Endothelial cell (in vitro differentiated cells): ENCODE measurements at places on chromosomes 3 and 15. TPM values are rescaled to one million over a fixed set of nuclear protein-coding genes. Genes with fewer than 3 reads are reported as not detected.

LIPC gene
- total RNA-seq = not detected

GRCh38 chr3:115999001-115999585 lies 375.8 kb downstream of the GAP43 start:
- DNase-seq = no peak

DNA sequence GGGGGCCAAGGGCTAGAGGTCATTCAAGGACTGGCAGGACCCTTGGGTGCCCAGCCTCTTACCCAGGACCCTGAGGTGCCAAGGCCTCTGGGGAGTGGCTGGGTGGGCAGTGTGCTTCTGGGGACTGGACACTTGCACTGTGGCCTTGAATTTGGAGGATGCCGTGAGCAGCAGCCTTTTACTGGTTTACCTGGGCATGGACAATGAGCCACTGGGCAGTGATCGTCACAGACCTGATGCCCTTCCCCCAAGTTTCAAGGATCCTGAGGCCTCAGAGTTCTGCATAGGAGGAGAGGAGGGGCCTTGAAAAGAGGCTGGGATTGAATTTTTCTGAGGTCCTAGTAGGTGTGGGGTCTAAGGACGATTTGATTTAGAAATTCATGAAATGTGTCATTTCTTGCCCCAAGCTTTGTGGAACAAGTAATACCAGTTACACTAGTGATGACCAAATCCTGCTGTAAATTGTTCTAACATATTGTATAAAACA lies 146.1 kb upstream of the TPM1 start:
- no peak for DNase-seq

DNA sequence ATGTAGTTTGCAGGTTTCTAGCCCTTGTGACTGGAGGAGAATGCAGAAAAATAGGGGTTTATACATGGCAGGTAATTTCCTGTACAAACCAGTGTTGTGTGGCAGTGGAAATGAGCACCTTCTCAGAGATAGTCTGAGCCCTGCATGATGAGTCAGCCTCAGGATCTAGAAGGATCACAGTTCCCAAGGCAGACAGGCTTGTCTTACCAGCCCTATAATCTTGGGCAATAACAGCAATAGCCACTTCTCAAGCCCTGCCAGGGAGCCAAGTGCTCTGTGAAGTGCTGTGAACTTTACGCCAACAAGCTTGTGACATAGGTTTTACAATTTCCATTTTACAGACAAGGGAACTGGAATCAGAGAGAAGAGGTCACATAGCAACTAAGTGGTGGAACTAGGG lies 89.4 kb downstream of the CD47 start:
- DNase-seq = no peak

GASK1A gene
- total RNA-seq = 0.72 TPM

DAZL gene
- 0.33 TPM for total RNA-seq

DNA sequence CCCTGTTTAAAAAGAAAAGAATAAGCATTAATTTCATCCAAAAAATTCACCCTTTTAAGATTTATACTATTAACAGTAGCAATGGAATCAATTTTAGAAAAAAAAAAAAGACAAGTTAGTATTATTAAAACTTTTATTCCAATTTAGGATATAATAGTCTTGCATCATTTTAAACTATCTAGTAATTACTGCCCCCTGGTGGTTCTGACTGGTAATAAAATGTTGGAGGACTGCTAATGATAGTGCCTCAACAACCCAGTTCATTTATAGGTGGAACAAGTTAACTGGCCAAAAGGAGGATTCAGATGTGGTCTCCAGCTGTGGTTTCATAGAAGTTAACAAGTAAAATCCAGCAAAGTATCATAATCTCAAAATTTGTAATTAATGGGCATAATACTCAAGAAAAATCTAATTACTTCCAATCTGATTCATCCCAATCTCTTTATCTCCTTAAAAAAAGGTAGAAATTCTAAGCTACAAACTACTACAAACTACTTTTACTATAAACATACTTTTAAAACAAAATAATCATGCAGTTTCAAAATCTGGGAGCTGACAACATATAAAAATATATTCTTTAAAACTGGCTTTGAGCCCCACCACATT lies 30.7 kb upstream of the WDR49 start:
- DNase-seq = peak; percentile 73

SPG11 gene
- total RNA-seq = 37.1 TPM

DNA sequence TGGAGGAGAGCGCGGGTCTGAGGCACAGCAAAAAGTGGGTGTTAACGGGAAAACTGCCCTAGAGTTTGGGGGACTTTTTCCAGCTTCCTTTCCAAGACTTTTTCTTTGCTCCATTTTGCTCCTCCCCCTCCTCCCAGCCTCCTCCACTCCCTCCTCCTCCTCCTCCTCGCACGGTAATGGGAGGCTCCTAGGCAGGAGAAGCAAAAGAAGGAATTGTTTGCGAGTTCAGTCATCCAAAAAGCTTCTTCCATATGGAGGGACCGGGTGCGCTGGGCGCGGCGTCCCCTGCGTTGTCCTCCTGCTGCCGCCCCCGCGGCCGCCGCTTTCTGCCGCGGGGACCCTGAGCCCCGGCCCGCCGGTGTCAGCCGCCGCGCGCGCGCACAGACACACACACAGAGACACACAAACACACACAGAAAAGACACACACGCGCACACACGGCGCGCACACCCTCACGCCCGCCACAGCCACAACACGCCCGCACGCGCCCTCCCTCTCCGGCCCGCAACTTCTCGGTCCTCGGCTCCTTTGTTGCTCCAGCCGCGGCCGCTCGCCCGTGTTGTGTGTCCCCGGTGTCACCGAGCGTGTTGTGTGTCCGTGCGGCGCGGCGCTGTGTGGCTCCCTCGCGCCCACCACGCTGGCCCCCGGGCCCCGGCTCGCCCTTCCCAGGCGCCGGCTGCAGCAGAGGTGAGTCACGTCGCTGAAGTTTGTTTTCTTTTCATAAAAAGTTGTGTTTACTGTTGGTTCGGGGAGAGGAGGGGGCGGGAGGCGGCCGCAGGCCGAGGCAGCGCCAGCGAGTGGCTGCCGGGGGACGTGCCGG lies at the start of gene BOC:
Gene BOC (plus strand): TSS at position 228 of the 820 bp plus-strand sequence. CDS start 38,246 bp downstream, outside the sequence.
- DNase-seq = peak; percentile 44

GRCh38 chr3:186566772-186567071 lies 417 bp downstream of the TBCCD1 start:
- DNase-seq = no peak

DNA sequence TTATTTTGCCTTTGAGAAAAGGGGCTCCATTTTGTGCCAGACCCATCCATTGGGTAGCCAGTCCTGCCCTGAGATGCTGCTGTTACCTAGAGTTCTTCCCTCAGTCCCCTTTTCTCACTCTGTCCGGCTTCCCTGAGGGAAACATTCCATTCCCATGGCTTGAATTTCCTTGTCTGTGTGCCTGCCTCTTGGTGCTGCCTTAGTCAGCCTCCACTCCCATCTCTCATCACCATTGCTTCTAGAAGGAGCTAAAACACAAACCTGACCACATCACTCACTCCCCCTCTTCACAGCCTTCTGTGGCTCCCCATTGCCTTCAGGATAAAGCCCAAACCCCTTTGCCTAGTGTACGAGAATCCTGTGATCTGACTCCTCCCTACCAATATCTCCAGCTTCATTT lies 25.2 kb upstream of the C2CD4B start:
- no peak for DNase-seq

GOLGA6B gene
- not detected for total RNA-seq

RTP1 gene
- not detected for total RNA-seq

DNA sequence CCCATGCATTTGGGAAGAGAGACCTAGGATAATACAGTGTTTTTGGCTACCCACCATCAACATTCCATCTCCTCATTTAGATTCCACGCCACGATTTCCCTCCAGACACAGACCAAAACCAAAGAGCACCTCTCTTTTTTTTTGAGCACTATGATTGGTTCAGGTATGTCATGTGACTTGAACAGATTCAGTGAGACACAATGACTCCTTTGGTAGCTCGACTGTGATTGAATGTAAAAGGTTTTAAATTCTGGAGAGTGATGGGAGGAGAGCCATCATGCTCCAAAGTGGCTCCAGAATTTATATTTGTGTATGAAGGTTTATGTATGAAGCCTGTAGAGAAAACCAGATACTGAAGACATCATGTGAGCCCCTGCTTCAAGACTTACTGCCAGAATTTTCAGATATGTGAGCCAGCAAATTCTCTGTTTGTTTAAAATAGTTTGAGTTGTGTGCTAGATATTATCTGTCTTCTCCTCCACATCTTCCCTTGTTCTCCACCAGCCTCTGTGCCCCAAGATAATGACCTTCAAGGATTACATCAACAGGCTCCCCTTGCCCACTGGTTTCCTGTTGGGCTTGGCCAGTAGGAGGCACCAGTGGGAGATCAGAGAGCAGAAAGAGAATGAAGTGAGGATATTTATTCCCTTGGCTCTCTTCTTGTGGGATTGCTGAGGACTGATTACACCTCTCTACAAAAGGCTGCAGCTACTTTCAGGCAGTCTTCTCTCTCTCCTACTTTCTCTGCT lies 12.5 kb downstream of the MYD88 start:
- DNase-seq = no peak

- DNase-seq = no peak
Measured at GRCh38 chr3:47714606-47715005, 67.1 kb downstream of the SMARCC1 start.

GRCh38 chr3:186109897-186110803 lies 1.3 kb upstream of the ETV5 start:
- DNase-seq = peak; percentile 35

- no peak for DNase-seq
Measured at GRCh38 chr3:129409541-129409940, 18.9 kb downstream of the EFCAB12 start.

WDR82 gene
- 72.3 TPM for total RNA-seq

CRTAP gene
- 341 TPM for total RNA-seq

DNA sequence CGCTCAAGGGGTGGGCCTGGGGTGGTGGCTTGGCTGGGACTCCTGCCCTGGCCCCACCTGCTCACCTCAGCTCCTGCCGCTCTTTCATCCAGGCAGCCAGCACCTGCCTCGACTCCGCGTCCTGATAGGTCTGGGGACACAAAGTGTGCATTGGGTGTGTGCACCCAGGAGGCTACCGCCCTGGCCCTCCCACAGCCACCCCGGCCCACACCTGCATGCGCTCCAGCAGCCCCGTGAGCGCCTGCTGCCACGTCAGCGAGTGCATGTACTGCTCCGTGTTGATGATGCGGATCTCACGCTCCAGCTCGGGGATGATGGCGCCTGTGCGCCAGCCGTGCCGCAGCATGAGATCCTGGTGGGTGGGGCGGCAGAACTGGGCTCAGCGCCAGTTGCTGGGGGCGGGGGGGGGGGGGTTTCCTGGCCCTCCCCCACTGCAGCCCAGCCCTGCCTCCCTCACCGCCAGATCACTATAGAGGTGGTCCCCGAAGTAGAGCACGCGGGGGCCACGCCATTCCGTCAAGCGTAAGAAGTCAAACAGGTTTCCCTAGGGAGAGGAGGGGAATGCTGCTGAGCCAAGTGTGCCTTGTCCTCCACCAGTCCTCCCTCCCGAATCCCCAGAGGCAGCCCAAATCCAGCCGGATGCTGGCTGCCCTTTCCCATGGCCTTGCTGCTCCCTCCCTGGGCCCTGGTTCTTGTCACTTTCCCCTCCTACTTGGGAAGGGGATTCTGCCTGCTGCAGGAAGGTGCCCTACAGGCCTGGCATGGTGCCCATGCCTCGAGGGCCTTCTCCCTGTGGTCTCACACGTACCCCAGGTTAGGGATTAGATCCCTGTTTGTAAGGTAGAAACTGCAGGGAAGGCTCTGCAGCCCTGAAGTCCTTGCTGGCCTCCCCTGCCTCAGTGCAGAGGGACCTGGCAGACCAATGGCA lies 8.6 kb downstream of the NT5DC2 start:
- no peak for DNase-seq

DNA sequence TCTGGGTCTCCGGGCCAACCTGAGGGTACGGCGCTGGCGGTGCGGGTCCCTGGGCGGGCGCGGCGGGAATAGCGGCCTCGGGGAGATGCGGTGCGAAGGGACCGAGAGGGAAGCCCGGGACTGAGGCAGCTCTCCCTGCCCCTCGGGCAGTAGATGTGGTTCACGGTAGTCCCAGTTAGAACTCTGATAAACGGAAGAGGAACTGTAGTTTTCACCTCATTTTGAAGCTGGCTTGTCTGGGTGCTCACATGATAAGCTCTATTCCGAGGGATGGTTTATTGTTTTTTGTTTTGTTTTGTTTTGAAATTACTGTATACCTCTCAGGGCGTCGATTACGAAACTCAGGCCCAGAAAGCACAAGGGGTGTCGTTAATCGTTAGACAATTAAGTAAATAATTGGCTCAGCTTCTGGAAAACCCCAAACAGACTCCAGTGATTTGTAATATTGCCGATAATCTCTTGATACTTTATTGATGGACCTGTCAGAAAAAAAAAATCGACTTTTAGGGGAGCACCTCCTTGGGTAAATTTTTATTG lies 413 bp downstream of the NUSAP1 start:
- no peak for DNase-seq

GRCh38 chr15:54374184-54374952 lies 396.1 kb downstream of the UNC13C start:
- DNase-seq = no peak

DNA sequence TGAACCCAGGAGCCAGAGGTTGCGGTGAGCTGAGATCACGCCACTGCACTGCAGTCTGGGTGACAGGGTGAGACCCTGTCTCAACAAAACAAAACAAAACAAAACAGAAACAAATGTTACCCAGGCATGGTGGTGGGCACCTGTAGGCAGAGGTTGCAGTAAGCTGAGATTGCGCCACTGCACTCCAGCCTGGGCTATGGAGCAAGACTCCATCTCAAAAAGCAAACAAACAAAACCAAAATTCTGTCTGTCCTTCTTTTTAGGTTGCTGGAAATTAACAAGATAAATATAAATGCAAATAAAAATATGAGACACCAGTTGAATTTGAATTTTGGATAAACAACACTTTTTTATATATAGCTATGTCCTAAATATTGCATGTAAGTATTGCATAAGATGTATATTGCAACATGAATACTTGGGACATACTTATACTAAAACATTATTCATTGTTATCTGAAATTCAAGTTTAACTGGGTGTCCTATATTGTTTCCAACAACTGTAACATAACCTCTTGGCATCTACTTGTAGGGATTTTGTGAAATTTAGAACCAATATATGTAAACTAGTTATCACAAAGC lies 4.7 kb upstream of the CEP97 start:
- no peak for DNase-seq

ZBTB20 gene
- 4.2 TPM for total RNA-seq

CD200 gene
- total RNA-seq = 30.9 TPM

CSK gene
- 100 TPM for total RNA-seq

THPO gene
- 0.28 TPM for total RNA-seq

GRCh38 chr3:179404307-179404706 lies 47.0 kb downstream of the GNB4 start:
- no peak for DNase-seq

DNA sequence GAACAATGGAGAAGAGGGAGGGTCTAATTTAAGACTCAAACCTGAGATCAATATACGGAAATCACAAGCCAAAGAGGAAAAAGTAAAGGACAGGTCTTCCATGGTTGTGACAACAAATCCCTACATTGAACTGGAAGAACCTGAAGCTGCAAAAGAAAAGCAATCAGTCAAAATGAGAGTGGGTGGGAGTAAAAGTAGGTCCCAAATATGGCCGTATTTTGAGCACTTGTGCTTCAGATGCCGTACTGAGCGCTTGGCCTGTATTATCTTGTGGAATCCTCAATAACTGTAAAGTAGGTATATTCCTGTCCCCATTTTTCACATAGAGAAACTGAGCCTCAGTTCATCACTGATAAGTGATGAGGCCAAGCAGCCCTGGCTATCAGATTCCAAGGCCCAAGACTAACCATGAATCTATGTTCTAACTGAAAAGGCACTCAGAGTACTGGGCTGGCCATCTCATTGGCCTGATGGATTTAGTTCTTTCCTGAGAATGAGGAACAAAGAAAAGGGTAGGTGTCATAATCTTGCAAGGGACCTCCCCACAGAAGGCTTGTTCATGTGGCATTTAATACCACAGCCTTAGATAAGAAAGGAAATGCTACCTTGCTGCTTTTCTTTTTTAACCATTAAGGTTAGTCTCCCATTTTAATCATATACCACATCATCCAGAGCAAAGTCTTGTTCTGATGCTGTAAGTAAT lies 52.5 kb downstream of the LRRN1 start:
- no peak for DNase-seq
